AG04450 (cell line): ENCODE measurements at places on chromosomes 5 and 9. TPM values are rescaled to one million over a fixed set of nuclear protein-coding genes. Genes with fewer than 3 reads are reported as not detected.

DNA sequence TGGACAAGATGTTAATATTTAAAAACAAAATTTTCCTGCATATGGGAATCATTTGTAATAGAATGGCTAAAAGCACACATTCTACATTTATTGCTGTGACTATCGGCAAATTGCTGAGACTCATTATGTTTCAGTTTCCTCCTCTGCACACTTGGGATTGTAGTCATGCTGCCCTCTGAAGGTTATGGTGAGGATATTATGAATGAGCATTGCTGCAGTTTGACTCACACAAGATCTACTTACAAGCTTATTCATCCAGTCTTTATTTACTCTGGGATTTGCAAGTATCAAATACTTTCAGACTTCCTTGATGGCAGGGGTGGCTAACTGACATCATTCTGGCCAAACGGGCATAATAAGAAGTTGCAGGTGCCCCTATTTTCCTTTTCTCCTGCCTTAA, 9.5 kb upstream of the NFIL3 start:
- peak; percentile 90 for DNase-seq

GRCh38 chr5:180787711-180788431, 14.7 kb downstream of the MGAT1 start:
- no peak for DNase-seq

Gene SPATA9
- polyA plus RNA-seq = 1.8 and 2.4 TPM in 2 replicates

Gene IGFBPL1
- 0.07 TPM in 1 of 2 replicates, not detected in the other for polyA plus RNA-seq

GRCh38 chr5:72608297-72608696, 101.1 kb upstream of the ZNF366 start:
- peak; percentile 37 for DNase-seq

Gene CCL19
- polyA plus RNA-seq = not detected in 2 replicates

GRCh38 chr9:36470643-36471290, 70.7 kb upstream of the RNF38 start:
- DNase-seq = peak; percentile 33

DNA sequence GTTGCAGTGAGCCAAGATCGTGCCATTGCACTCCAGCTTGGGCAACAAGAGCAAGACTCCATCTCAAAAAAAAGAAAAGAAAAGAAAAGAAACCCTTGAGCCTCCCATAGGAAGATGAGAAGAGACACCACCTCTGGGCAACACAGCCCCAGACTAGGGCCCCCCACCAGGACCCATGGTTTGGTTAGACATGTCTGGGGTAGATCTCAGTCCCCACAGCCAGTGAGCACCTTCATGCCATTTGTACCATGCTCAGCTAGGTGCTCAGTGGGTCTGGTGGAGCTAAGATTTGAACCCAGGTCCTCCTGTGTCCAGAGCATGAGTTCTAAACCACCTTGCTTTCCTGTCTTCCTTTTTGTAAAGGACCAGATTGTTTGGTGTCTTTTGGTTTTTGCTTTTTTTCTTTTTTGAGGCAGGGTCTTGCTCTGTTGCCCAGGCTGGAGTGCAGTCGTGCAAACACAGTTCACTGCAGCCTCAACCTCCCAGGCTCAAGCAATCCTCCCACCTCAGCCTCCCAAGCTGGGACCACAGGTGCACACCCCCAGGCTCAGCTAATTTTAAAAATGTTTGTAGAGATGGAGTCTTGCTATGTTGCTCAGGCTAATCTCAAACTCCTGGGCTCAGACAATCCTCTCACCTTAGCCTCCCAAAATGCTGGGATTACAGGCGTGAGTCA, 11.7 kb downstream of the OLFML2A start:
- no peak for DNase-seq

DNA sequence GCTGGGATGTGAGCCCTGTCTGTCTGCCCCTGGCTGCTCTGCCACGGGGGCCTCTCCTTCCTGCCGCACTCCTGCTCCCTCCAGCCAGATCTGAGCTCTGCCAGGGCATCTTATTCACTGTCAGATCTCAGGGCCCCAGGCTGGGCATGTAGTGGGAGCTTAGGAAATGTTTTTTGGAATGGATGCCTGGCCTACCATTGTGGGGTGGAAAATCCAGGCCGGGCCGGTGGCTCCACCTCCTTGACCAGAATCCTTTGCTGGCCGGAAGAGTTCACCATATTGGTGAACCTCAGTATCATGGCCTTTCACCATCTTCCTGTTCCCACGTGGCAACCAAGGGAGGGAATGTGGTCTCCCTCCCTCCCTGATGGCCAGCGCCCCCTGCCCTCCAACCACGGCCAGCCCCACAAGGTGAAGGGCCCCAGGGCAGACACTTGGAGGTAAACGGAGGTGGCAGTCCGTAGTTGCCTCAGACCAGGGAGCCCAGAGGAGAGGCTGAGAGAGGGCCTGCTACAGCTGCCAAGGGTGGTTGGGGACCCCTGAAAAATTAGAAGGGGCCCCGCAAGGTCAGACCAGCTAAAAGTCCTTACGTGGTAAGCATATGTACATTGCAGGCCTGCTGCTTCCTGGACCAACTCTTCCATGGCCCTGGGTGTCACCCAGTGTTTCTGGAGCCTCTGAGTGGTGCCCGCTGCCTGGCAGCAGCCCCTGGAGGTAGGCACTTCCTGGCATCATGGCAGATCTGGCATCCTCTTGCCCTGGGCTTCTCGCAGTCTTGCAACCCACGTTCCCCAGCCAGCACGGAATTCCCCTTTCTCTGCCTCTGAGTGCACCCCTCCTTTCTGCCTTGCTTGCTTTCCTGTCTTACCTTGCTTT, 153.3 kb downstream of the RGS3 start:
- no peak for DNase-seq

Gene EPB41L4B
- polyA plus RNA-seq = 1.0 and 1.5 TPM in 2 replicates

DNA sequence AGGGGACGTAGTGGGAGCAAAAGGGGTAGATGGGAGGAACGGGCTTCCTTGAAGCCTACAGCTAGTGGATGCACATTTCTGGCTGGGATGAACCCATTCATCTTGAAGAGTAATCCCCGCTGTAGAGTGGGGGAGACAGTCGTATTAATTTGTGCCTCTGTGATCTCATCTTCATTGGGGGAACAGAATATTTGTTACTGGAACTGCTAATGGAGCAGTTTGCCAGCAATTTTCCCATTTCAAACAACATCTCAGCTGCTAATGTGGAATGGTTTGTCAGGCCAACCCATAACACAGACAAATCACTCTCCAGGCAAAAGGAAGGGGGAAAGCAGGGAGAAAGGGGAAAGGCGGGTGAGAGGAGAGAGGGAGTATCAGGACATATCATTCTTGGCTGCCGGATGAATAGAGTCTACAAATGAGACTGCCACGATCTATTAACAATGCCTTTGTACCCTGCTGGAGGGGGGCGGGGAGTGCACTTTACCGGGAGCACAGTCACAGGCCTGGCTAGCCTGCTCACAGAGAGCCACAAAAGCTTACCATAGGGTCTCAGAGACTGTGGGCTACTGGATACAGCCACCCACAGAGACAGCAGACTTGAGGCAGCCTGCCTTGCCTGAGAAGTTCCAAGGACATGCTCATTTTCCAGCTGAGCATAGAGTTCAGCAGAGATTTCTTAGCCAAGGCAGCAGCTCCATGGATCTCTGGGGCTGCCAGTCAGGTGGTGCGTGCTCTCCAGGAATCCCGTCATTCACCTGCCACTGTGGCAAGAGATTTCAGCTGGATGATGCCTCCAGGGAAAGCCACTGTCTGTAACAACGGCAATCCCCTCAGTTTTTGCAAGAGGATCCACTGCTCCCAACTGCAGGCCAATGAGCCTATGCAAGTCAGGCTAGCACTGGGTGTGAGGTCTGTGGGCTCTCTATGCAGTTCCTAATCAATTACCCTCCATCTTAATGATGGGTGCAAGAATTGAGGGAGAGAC, 217.7 kb upstream of the PANK3 start:
- DNase-seq = no peak

Gene SLC6A3
- polyA plus RNA-seq = not detected in 2 replicates

- DNase-seq = no peak
Measured at GRCh38 chr5:138491284-138491648, 26.0 kb downstream of the EGR1 start.

- DNase-seq = no peak
Measured at GRCh38 chr5:72291601-72292000, 28.4 kb downstream of the MRPS27 start.

Gene AHRR
- 22.3 and 24.6 TPM in 2 replicates for polyA plus RNA-seq

DNA sequence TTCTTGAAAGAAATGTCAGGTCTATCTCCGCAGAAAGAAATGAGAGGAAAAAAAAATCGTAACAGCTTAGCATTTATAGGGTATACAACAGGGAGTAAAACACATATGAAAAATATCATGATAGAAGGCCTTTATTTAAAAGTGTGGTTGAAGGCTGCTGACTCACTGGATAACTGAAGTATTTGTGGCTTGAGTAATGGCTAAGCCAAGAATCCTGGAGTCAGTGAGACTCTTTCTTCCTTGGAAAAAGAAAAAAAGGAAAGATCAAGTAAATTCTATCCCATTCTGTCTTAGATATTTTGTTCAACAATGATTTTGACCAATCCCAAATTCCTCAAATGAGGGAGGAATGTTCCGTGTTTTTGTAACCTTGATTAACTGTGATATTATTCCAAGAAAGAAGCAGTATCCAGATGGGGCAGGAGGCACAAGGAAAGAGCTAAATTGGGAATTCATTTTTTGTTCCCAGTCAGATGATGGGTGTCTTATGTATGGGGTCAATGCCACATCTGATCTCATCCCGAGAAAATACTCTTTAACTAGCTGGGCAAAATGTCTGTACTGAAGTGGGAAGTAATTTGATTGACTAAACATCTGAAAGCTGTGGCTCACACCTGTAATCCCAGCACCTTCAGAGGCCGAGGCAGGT, 64.3 kb upstream of the MYO10 start:
- DNase-seq = peak; percentile 89

Gene GMCL2
- polyA plus RNA-seq = not detected in 2 replicates

DNA sequence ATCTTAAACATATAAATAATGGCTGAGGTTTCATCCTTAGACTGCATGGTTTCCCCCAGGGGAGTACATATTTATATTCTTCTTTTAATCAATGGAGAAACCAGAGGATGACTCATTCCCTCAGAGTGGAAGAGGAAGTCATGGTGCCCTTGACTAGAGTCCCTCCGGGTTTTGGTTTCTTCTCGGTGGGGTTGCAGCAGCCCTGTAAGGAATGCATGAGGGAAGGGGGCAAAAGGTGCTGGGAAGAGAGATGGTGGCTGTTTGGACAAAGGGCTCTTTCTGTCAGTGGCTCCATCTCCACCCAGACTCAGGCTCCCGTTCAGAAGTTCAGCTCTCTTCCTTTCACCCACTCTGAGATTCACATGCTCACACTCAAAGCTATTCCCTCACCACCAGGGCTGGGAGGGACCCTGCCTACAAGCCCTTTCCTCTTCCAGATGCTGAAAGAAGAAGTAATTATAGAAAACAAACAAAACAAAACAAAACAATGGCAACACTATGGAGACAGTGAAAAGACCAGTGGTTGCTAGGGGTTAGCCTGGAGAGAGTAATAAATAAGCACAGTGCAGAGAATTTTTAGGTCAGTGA, 129.8 kb upstream of the IL12B start:
- no peak for DNase-seq

DNA sequence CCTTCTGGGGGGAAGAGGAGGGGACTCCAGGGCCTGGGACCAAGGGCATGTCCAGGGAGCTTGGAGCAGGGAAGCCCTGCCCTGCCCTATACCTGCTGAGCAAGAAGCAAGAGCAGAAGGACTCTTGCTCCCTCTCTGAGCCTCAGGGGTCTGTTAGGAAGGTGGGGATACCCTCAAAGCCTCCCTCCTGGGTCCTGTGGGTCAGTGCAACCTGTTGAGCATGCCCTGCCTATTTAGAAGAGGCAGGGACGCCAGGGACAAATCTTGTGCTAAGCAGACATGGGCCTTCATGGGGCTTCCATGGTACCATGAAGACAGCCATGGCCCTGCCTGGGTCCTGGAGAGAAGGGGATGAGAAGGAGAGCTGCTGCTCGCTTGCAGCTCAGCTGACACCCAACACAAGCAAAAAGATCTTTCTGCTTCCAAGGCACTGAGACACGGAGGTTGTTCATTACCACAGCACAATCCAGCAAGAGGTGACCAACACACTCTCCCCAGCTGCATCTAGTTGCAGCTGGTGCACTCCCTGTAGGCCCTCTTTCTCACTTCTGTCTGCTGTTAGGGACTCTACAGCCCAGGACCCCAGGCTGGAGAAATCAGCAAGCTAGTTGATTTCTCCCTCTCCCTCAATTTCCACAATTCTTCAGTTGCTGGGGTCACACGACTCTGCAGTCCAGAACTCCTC, 39.3 kb downstream of the C9orf50 start:
- no peak for DNase-seq

DNA sequence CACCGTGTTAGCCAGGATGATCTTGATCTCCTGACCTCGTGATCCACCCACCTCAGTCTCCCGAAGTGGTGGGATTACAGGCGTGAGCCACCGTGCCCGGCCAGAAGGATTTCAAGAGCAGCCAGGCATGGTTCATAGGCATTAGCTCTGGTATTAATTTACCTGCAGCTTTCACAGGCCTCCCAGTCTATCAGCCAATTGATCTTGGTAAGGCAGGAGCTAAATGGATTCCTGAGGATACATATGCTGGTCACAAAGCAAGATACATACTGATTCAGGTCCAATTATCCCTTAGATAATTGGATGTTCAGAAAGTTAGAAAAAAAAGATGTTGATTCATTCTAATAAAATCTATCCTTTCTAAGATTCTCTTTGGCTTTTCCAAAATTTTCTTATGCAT, 487.1 kb downstream of the TLE1 start:
- no peak for DNase-seq

- no peak for DNase-seq
Measured at GRCh38 chr5:137498301-137498735, 808 bp downstream of the SPOCK1 start.

GRCh38 chr5:176747670-176748072, 62.7 kb upstream of the UNC5A start:
- DNase-seq = no peak

DNA sequence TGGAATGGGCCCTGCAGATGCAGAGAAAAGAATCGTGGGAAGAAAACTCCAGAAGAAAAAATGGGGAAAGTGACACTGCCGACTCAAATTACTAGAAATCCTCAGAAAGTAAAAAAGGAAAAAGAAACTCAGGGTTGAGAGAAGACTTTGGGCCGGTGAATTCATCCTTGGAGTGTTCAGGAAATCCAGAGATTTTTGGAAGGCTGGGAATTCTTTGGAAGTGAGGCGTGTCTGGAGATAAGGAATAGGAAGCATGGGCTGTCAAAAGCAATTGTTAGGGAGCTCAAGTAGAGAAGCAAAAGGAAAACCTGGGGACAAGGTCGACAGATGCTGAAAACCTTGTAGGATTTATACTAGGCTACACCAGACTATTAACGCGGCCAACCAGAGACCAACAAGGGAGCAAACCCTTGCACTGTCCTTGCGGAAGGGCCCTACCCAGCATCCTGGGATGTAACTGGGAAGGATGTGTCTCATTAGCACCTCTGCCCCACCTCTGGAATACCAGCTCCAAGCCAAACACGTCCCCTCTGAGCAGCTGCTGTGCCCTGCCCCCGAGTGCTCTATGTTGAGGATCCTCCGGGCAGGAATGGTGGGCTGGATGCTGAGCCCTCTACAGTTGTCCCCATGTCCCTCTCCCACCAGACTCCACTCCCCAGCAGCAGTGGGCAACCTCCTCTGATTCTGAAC, 11.6 kb downstream of the DAB2IP start:
- DNase-seq = no peak

GRCh38 chr5:52725808-52726207, 61.9 kb upstream of the ITGA1 start:
- no peak for DNase-seq

- no peak for DNase-seq
Measured at GRCh38 chr9:16715404-16715803, 155.1 kb downstream of the BNC2 start.

Gene CDH10
- not detected in 2 replicates for polyA plus RNA-seq
